ENCODE measurements at places on chromosomes 7 and 10. TPM values are rescaled to one million over a fixed set of nuclear protein-coding genes. Genes with fewer than 3 reads are reported as not detected.

- peaks cover 21% of the 10 kb centered on the region for H3K4me1 ChIP-seq
- peak; percentile 12 for DNase-seq
- H3K36me3 ChIP-seq: no peaks in the 10 kb centered on the region
- H3K27ac ChIP-seq: no peak overlapping the region
Measured at GRCh38 chr10:75512203-75512933, 80.9 kb downstream of the LRMDA start.

DNA sequence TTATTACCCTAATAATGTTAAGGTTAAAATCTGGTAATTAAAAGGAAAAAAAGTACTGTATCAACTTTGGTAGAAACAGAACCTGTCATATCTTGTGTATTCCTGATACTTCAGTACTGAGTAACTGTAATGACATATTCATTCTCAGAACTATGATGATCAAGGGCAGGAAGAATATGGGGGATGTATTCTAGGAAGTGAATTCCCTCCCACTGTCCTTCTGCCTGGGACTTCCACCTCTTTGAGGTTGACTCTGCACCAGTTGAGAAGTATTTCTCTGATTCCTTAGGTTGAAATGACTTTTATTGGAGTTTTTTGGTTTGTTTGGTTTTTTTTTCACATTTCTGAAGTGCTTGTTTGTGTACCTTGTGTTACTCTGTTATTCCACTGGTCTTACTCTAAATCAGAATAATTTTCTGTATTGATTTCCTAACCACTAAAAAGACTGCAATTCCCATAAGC lies 36.9 kb downstream of the WASL start:
- no peaks in the 10 kb centered on the region for H3K36me3 ChIP-seq
- no peak for DNase-seq
- no peaks in the 10 kb centered on the region for H3K27me3 ChIP-seq
- H3K27ac ChIP-seq: no peak overlapping the region
- H3K4me1 ChIP-seq: peaks cover 63% of the 10 kb centered on the region

Gene TSPAN13
- 26.3 TPM for total RNA-seq

DNA sequence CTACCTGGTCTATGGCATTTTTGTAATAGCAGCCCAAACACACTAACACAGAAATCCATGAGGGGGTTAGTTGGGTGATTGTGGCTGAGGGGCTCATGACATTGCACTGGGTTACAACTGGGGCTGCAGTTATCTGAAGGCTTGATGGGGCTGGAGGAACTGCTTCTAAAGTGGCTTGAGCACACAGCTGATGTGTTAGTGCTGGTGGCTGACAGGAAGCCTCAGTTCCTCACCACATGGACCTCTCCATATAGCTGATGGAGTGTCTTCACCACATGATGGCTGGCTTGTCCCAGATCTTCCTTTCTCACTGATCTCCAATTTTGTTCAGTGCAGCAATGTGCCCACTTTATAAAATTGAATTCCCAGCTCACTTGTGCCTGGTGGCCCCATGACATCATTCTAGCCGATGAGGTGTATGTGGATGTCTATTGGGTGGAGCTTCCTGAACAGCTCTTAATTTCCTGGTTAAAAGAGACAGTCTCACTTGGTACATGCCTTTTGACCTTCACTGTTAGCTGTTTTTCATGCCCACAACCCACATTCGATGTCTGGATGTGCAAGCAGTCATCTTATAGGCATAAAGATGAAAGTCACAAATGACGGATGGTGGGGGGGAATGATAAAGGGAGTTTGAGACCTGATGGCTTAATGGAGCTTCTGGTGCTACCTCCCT lies 166.9 kb upstream of the BMPER start:
- H3K4me3 ChIP-seq: no peak overlapping the region
- no peaks in the 10 kb centered on the region for H3K27me3 ChIP-seq
- no peaks in the 10 kb centered on the region for H3K36me3 ChIP-seq
- H3K4me1 ChIP-seq: no peaks in the 10 kb centered on the region

- H3K4me1 ChIP-seq: no peaks in the 10 kb centered on the region
- DNase-seq: peak; percentile 62
- H3K27me3 ChIP-seq: peaks cover 52% of the 10 kb centered on the region
- H3K36me3 ChIP-seq: peaks cover 31% of the 10 kb centered on the region
Measured at GRCh38 chr10:100562008-100562672, 26.4 kb downstream of the HIF1AN start.

DNA sequence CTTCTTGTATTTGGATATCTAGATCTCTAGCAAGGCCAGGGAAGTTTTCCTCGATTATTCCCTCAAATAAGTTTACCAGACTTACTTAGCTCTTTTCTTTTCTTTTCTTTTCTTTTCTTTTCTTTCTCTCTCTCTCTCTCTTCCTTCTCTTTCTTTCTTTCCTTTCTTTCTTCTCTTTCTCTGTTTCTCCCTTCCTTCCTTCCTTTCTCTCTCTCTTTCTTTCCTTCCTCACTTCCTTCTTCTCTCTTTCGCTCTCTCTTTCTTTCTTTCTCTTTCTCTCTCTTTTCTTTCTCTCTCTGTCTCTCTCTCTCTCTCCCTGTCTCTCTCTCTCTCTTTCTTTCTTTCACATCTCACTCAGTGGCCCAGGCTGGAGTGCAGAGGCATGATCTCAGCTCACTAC lies 37.0 kb downstream of the UPP1 start:
- H3K27ac ChIP-seq: no peak overlapping the region
- DNase-seq: no peak
- no peaks in the 10 kb centered on the region for H3K4me1 ChIP-seq
- no peaks in the 10 kb centered on the region for H3K36me3 ChIP-seq

DNA sequence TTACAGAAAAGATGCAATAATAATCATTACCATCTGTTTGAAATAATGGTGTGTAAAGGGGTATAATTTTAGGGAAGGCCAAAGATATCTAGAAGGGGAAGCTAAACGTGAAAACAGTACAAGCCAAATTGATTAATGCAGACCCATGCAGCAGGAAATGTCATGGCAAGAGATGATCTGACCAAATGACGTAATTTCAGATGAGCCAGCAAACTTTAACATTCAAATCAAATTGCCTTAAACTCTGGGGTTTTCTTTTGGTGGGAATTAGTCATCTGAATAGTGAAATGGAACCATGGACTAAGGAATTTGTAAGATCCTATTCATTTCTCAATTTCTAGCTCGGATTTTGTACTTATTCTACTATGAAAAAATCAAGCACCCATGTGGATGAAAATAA lies 21.4 kb upstream of the SCIN start:
- H3K4me3 ChIP-seq: no peak overlapping the region
- no peaks in the 10 kb centered on the region for H3K27me3 ChIP-seq
- H3K4me1 ChIP-seq: no peaks in the 10 kb centered on the region
- H3K36me3 ChIP-seq: no peaks in the 10 kb centered on the region
- no peak overlapping the region for H3K27ac ChIP-seq
